ENCODE measurements at places on chromosomes 7 and 10.

DNA sequence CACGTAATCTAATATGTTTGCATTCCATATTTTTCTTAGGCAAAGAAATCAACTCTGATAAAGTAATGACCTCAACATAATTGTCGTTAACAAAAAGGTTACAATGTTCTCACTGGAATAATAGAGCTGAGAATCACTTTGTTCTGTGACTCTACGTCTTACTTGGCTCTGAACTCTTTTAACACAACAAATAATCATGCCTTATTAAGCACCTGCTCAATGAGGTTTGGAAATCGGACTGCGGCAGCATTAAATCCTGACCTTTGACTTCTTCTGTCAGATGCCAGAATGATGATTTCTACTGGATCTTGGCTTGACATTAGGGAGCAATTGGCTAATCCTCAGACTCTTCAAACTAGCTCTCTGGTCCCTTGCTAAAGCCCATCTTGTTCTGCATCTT, 233.6 kb downstream of the SEMA3D start:
- no peak for DNase-seq

DNA sequence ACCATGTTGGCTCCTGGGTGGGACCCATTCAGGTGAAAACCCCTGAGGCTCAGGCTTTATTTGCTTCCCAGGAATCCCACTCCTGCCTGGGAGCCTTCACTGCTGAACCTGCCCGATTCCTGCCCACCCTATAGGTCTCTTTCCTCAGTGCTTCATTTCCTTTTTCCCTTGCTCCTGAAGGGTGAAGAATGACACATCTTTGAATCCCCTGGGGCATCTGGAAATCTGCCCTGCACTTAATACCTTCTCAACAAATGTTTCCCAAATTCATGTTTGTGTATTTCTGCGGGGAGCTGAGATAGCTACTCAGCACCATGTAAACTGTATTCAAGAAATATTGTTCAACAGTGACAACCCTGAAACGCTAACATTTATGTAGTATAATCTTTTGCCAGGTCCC, 10.3 kb upstream of the PCBD1 start:
- no peak for DNase-seq

GRCh38 chr10:77348082-77348481, 289.5 kb downstream of the KCNMA1 start:
- DNase-seq: no peak

DNA sequence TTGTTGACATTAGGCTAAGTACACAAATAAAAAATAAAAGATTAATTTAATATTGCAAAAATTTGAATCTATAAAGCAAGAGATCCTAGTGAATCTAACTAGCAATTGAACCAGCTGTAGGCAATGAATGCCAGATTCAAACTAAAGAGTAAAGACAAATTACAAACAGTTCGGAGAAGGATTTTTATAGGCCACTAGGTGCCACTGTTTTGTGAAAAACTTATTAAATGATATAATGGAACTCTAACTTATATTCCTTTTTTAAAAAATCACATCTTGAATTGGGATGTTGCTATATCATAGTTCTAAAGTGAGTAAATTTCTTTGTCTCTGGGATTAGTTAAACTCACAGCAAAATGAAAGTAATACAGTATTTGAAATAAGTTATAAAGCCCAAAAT, 39.1 kb upstream of the GNAI1 start:
- DNase-seq: no peak

DNA sequence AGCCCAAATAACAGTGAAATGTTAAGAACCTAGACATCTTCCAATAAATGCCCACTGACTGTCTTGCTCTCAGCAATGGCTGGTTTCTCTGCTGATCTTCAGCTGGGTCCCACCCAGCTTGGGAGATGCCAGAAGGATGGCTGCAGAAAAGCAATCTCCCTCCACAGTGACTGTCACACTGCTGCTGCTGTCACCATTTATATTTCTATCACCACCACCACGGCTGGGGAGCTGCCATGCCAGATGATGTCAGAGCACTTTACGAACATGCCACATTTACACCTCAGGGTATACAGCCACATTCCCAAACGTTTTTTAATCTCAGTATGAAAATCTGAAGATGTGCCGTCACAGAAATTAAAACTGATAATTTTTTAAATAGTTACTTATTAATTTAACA, 29.8 kb upstream of the FRMD4A start:
- no peak for DNase-seq

All from NCI-H187 (cell line).